ENCODE measurements at places on chromosomes 1 and 21.

- peak; percentile 4 for DNase-seq
Measured at GRCh38 chr1:18820791-18821641, 38.4 kb downstream of the TAS1R2 start.

GRCh38 chr1:63732666-63733065 is 41.2 kb upstream of the ROR1 start:
- no peak for DNase-seq

DNA sequence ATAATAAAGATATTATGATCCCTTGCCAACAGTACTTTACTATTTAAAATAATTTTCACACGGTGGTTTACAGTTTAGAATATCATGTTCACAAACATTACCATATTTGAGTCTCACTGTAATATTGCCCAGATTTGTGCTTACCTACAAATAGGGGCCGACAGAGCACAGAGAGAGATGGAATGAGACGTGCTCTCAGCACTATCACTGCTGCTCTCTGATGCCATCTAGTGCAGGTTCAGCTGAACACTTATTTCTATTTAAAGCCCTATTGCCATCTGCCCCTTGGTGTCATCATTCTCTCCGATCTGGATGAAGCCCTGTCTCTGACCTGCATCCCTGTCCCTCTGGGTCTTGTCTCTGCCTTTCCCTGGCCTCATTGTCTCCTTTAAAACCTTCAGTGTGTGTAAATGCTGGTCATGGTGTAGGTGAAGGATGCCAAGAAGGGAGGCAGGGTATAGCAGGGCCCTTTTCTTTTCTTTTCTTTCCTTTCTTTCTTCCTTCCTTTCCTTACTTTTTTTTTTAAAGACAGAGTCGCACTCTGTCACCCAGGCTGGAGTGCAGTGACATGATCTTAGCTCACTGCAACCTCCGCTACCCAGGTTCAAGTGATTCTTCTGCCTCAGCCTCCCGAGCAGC is 6.9 kb upstream of the GPATCH4 start:
- peak; percentile 51 for DNase-seq

- no peak for DNase-seq
Measured at GRCh38 chr1:175891783-175892309, 148.5 kb upstream of the TNR start.

- no peak for DNase-seq
Measured at GRCh38 chr21:43021756-43022600, 47.6 kb downstream of the PKNOX1 start.

GRCh38 chr1:158799689-158800088 is 18.7 kb upstream of the OR6N2 start:
- DNase-seq: no peak

DNA sequence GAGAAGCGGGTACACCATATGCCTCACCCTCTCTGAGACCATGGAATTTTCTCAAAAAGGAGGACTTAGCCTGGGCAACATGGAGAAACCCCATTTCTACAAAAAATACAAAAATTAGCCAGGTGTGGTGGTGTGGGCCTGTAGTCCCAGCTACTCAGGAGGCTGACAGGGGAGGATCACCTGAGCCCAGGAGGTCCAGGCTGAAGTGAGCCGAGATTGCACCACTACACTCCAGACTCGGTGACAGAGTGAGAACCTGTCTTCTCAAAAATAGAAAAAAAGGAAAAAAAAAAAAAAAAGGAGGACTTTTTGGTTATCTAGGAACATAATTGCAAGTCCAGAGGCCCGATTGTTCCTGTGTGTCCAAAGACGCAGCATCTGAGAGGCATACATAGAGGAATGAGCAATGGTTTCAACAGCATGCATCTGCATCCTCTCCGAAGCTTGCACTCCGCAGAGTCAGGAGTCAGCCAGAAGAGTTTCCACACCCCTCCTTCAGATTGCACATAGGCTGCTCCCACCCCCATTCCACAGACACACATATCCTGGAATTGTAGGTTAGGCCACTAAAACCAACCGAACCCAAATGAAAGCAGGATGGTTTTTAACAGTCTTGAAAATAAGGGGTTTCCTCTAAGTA is 2.5 kb upstream of the TBX15 start:
- DNase-seq: no peak

DNA sequence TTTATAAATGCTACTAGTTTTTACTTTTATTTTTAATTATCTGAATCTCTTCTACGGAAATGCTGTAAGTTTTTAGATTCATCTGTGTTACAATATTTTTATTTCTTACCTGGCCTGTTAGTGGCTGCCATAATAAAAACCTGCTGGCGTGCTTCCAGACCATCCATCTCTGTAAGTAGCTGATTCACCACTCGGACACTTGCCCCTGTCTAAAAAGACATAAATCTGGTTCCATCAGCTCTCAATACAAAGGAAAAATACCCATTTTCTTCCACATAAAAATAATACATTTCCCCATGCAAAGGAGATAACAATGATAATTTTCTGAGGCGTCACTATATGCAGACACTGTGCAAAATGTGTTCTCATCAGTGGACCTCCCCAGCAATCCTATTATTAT is 62.0 kb downstream of the NVL start:
- no peak for DNase-seq

DNA sequence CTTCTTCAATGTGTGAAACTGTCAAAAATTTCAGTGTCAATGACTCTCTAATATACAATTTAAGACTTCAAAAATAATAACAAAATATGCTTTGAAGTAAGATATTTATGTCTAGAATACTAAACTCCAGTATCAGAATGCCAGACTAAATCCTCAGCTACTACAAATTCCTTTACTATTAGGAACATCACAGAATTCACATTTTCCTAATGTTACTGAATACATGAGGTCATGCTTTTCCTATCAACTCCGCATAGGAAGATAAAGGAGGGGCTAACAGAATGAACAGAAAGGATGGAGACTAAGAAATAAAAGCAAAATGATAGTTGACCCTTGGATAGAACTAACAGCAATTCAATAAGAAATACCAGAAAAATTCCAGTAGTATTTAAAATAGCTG is 292.7 kb downstream of the SDCCAG8 start:
- DNase-seq: no peak

DNA sequence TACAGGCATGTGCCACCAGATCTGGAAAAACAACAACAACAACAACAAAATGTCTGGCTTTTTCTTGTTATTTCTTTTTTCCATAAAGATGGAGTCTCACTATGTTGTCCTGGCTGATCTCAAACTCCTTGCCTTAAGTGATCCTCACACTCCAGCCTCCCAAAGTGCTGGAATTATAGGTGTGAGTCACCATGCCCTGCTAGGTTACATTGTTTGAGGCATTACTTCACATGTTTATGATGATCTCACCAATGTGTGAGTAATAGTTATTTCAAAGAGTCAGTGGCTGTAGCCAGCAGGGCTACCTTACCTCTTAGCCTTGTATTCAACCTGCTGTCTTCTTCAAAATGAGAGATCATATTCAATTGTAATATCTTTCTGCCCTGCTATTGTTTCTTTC is 445.7 kb downstream of the AMY1C start:
- DNase-seq: no peak

Data from KG1 (cell line).